Stimulated activated CD8-positive, alpha-beta memory T cell treated with anti-CD3 and anti-CD28 coated beads, Interleukin-7, amount 100 ng/mL, for 48 hours (primary cell): ENCODE measurements at places on chromosomes 1 and 21.

DNA sequence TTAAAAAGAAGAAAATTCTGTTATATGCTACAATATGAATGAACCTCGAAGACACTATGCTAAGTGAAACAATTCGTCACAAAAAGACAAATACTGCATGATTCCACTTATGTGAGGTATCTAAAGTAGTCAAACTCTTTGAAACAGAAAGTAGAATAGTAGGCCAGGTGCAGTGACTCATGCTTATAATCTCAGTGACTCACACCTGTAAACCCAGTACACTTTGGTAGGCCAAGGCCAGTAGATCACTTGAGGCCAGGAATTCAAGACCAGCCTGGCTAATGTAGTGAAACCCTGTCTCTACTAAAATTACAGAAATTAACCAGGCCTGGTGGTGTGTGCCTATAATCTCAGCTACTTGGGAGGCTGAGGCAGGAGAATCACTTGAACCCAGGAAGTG lies 25.7 kb downstream of the EPHA10 start:
- no peak for DNase-seq

- DNase-seq = no peak
Measured at GRCh38 chr1:51325878-51326755, 4.2 kb downstream of the TTC39A start.

DNA sequence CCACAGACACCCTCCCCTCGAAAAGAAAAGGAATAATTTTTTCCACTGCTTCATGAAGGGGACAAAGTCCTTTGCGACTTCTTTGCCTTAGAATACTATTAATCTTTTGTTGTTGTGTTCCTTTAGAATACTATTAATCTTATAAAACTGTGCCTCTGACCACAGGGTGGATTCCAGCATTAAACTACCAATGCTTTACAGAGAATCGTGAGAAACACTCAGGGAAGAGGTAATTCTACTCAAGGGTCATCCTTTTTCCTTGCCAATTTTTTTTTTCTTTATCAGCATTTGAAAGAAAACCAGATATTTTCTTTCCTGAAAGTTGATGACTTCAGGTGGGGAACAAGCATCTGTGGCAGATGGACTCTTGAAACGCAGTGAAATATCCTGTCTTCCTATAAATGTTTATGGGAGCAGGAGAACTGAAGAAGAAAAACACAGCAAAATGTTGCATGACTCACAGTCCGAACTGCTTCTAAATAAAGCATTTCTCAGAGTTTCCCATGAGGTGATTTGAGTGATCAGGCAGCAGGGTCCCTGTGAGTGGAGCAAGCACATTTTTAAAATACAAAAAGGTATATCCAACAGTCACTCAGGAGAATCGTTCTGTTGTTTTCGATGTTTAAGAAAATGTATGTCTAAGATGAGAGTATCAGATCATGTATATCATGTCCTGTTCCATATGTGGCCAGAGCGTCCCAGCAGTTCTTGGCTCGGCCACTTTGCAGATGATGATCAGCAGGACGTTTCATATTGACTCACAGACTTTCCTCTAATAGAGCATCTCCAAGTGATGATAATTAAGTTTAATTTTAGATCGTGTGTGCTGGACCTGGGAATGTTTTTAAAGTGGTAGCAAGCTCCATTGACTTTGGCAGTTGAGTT lies 154.2 kb upstream of the RUNX1 start:
- no peak for DNase-seq

DNA sequence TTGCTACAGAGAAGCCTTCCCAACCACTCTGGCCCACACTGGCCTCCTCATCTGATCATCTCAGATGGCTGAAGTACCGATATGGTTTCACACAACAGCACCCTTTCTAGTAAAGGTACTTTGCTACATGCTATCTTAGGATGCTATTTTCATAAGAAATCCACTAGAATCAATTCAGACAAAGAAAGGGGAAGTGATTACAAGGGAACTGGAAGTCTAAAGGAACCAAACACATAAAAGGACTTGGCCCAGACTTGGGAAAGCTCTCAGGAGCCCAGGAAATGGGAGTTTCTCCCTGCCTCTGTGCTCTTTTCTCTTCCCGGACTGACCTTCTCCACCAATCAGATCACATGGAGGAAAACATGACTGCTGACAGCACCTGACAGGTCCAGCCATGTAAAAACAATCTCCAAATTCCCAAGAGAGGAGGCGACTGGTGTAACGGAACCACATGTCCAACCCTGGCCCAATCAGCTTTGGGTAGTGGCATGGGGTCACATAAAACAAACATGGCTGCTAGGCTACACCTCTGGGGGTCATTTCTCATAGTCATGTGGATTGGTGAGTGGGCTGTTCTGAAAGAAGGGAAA lies 12.7 kb upstream of the FOXE3 start:
- DNase-seq = no peak

- DNase-seq = no peak
Measured at GRCh38 chr1:153386500-153386901, 4.4 kb downstream of the S100A8 start.

- DNase-seq = no peak
Measured at GRCh38 chr1:153460551-153460950, at the start of gene S100A7. S100A7 (minus strand) TSS chr1:153460651; CDS start chr1:153459013, 1,638 bp downstream.

DNA sequence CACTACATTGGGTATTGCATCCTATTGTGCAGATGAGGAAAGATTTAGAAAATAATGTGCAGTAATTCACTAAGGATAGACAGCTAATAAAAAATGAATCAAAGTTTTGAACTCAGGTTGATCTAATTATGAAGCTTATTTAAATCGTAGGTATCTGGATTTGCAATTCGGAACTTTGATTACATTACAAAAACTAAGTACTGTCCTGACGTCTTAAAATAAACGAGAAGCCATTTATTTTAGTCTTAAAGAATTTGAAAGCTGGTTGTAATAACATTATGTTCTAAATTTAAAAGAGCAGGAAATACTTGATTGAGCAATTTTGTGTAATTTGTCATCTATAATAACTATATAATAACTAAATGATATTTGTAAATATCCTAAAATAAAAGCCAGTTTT lies 235.9 kb downstream of the TPR start:
- no peak for DNase-seq

DNA sequence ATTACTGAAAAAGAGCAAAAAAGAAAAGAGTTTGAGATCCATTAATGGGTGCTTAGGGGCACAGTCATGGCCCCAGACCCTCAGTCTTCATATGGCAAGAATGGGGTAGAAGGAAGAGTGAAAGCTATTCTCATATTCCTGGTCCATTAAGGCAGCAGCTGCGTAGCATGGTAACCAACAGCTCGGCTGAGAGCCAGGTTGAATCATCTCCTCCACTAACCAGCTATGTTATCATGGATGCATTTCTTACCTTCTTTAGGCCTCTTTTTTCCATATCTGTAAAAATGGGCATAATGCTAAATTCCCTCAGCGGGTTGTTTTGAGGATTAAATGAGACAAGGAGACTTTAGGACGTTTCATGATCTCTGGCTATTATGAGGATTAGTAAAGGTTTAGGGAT lies 15.0 kb upstream of the SARS1 start:
- DNase-seq = no peak

- no peak for DNase-seq
Measured at GRCh38 chr1:44084998-44085675, 33.5 kb upstream of the KLF17 start.

DNA sequence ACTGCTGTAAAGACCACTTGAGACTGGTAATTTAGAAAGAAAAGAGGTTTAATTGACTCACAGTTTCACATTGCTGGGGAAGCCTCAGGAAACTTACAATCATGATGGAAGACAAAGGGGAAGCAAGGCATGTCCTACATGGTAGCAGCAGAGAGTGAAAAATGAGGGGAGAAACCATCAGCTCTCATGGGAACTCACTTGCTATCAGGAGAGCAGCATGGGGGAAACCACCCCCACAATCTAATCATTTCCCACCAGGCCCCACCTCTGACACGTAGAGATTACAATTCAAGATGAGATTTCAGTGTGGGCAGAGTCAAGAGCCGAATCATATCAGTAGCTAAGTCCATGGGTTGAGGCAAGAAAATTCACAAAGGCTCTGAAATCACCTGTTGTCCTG lies 23.8 kb upstream of the LYPD8 start:
- DNase-seq = no peak

- no peak for DNase-seq
Measured at GRCh38 chr1:162368451-162368850, 8.2 kb downstream of the SPATA46 start.
